ENCODE measurements at places on chromosomes 16 and 17.

DNA sequence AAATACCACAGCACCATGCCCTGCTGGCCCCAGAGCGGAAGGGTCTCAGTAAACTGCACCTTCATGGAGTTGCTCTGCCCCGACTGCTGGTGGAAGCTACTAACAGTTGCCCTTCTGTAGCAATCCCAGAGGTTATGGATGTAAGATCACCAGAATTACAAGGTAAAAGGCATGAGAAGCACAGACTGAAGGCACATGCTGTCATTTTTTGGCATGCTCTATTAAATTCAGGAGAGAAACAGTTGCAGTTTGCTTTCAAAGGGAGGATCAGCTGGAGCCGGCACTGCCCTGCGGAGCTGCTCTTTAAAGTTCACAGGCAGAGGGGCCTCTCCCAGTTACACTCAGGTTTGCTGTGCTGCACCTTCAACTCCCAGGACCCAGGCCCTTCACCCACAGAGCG, 19.2 kb downstream of the NPRL3 start:
- no peak for DNase-seq

DNA sequence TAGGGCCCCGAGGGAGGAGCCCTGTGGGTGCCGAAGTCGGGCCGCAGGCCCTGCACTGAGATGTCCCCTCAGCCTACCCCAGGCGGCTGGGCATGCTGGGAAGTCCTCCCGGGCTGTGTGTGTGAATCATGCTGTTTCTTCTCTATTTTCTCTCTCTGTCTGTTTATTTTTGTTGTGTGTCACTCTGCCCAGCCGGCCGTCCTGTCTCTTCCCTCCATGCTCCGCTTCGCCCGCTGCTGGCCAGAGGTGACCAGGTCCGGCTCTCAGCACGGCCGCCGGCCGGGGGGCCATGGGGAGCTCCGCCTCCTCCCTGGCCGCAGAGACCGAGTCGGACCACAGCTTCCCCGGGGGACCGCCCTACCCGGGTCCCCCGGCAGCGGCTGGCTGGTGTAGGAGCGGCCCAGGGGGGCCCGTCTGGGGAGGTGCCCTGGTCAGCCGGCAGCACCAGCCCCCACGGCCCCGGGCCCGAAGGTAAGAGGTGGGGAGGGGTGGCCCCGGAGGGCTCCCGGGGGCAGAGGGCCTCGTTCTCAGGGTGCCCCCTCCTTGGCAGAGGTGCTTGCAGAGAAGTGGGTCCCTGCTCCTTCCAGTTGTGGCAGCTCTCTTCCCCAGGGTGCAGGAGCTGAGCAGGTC, 12.5 kb downstream of the CAPN15 start:
- no peak for DNase-seq

DNA sequence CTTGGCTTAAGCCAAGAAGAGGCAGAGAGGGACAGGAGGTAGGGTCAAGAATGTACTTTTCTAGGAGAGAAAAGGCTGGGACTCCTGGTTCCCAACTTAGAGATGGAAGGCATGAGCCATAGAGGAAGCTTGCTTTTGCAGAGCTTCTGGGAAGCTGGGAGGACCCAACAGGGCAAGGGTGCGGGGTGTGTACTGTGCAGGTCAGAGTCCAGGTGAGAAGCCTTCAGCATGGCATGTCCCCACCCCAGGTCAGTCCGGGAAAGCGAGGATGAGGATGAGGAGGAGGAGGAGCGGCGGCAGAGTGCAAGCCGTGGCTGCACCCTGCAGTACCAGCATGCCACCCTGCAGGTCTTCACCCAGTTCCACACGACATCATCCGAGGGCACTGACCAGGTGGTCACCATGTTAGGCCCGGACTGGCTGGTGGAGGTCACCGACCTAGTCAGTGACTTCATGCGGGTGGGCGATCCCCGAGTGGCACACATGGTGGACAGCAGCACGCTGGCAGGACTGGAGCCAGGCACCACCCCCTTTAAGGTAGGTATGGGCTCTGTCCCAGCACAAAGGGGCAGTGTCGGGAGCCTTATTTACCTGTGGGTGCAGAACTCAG, 55.3 kb downstream of the TMEM132E start:
- DNase-seq: no peak

DNA sequence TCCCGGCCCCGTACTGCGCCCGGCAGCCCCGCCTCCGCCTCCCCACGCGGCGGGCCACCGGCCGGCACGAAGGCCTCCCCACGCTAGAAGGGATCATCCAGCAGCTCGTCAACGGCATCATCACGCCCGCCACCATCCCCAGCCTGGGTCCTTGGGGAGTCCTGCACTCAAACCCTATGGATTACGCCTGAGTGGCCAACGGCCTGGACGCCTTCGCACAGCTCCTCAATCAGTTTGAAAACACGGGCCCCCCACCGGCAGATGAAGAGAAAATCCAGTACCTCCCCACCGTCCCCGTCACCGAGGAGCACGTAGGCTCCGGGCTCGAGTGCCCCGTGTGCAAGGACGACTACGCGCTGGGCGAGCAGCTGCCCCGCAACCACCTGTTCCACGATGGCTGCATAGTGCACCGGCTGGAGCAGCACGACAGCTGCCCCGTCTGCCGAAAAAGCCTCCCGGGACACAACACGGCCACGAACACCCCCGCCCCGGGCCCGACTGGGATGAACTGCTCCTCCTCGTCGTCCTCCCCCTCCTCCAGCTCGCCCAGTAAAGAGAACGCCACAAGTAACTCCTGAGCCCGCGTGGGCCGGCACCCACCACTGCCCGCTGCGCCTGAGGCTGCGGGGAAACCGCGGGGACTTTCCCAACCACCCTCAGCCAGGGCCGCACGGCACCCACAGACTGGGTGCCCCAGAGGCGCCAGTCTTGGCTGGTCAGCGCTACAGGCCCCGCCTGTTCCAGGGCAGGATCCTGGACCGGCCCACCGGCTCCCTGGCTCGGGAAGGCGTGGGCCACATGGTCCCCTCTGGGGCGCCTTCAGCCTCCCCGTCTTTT, 39.0 kb upstream of the AKAP1 start:
- DNase-seq: no peak

DNA sequence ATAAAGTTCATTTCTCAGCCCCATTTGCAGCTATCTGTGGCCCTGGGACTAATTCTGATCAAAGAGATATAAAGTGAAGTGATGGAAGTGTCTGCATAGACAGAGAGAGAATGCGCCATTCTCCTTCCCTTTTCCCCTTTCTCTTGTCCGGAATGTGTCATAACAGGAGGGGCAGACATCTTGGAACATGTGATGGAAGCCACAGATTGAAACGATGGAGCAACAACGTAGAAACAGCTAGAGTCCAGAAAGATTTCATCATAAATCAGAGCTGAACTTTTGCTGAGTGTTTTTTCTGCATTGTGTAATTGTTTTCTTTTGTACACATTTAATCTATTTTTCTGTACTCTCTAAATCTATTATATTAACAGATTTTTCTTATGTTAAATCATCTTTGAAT, 11.3 kb downstream of the ASGR1 start:
- no peak for DNase-seq

DNA sequence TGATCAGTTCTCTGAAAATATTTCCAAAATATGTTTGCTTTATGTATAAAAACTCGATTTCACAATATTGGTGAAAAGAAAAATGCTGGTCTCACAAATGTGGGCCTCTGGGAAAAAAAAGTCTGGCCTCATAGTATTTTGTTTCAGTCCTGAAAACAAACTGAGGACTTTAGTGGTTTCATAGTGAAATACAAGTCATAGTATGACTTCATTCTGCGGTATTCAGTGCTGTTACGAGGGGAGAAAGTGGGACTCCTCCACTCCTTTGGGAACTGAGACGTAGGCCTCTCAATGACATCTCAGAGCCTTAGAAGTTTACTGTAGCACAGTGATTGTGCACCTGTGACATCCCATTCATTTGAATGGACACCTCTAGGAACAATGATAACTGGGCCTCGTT, 56.0 kb downstream of the CYB561 start:
- DNase-seq: no peak

DNA sequence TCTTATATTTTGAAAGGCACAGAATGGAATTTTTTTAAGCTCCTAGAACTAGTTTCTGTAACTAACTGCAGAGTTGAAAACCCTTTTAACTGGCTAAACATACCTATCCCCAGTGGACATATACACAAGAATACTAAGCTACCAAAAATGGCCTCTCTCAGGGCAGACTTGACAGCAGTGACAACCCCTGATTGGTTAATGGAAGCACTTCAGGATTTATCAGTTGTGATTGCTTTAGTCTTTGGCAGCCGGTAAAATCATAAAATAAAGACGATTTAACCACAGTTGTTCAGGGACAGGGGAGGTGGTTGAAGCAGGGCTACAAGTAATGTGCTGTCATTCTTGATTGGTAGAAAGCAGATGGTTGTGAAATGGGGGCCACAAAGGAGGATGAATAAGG, 452.0 kb upstream of the SOX9 start:
- DNase-seq: no peak

DNA sequence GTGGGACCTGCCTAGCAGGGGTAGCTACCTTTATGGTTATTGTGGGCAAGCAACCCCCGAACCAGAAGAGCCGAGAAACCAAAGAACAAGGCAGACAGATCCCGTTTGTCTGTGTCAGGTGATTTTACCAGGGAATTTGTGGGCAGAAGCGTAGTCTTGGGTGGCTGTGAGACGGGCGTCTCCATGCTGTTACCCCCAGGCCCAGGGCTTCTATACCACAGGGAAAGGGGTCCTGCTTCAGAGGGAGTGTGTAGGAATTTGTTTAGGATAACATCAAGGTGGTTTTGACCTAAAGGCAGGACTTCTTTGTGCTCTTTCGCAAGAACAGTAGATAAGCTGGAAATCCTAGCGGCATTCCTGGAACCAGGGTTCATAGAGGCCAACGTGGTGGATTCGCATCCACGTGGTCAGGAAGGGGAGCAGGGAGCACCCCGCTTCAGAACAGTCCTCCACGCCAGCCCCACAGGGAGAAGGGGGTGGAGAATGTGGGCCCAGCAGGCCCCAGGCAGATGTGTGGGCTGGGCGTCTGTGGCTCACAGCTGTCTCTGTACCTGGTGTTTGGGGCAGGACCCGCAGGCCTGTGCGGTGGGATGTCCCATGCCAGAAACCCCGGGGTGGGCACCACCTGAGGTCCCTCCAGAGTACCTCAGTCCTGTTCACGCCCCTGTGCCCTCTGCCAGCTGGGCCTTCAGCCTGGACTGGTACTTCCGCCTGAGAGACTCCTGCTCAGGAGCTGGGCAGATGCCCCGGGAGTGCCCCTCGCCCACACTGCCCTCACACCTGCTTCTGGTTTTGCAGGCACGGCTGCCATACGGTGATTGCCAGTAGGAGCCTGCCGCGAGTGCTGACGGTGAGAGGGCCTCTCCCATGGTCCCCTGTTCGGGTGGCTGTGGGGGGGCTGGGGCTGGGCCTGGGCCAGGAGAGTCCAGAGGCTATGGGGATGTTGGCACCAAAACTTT, 4.1 kb downstream of the DECR2 start:
- DNase-seq: no peak

GRCh38 chr17:39164675-39165143, 1.3 kb downstream of the ARL5C start:
- peak; percentile 74 for DNase-seq

GRCh38 chr17:14316126-14316832, 15.4 kb downstream of the HS3ST3B1 start:
- DNase-seq: no peak

DNA sequence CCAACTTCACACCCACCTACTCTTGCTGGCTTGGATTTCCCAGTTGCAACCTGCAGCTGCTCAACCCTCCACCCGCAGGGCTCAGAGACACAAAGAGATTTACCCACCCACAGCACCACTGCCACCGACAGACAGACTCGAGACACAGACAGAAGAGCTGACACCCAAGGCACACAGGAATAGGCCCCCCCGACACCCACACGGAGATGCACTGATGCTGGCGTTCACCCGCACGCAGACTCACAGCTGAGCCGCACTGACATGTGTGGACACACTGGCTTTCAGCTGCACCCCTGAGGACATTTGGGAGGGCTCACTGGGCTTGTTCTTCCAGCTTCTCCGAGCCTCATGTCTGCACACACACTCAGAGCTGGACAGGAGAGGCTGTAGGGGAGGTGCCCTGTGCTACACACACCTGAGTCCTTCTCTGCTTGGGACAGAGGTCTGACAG, 8.2 kb downstream of the STX1B start:
- no peak for DNase-seq

DNA sequence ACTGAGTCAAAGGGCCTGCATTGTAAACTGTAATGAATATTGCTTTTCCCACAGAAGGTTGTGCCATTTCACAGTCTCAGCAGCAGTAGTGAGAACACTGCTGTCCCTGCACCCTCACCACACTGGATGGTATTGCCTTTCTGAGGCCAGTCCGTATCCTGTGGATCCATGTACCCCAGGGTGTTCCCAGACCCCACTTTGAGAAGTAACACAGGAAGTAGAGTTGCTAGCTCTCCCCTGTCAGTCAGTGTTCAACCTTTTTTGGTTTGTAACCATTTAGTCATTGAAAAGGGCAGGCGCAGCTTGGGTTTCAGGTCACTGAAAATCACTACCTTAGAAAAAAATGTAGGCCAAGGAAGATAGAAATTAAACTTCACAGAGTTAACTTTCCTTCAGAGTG, 37.9 kb downstream of the SLFN12L start:
- no peak for DNase-seq

GRCh38 chr16:66977341-66978113, 10.9 kb upstream of the CES4A start:
- DNase-seq: peak; percentile 79

GRCh38 chr16:50837324-50837723, 95.4 kb downstream of the CYLD start:
- no peak for DNase-seq

DNA sequence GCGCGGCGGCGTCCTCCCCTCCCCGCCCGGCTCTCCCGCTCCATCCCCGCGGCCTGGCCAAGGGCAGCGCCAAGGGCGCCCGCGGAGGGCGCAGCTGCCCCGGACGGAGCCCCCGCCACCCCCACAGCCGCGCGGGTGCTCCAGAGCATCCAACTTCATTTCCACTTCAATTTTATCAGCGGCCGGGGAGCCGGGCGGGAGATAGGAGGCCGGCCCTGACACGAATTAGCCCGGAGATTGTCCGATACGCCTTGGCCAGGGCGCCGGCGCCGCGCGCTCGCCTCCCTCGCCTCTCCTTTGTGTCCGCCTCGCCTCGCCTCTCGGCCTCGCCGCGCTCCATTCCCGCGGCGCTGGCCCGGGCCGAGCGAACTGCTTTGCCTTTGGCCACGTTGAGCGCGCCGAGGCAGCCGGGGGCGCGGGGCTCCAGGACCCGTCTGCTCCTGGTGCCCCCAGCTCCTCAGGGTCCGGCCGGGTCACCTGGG, 129.1 kb upstream of the LHX1 start:
- DNase-seq: no peak

GRCh38 chr17:65398040-65398787, 163.2 kb downstream of the AXIN2 start:
- no peak for DNase-seq

- no peak for DNase-seq
Observed at GRCh38 chr17:304461-304860, 48.1 kb downstream of the RPH3AL start.

DNA sequence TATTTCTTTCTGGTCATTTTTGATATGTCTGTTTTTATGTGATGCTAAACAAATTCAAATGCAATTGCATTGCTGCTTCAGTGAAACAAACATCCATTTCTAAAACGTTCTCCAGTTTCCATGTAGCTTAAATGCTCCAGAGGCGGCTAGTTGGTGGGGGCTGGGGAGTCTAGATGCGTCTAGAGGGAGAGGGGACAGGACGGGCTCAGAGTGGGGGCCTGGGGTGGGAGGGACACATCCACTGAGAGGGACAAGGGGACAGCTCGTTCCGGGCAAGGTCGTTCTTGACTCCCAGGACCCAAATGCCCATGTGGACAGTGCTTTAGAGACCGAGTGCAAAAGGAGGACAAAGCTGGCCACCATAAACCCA, 102.3 kb downstream of the FOXL1 start:
- no peak for DNase-seq

- DNase-seq: peak; percentile 57
Observed at GRCh38 chr17:78879635-78880186, 23.3 kb downstream of the CEP295NL start.

GRCh38 chr17:67624886-67625656, 92.7 kb upstream of the NOL11 start:
- no peak for DNase-seq

All from breast epithelium (tissue), 4 donors.